ENCODE measurements at places on chromosomes 12 and 14.
A peak's percentile ranks its signal among the peaks of the same experiment; 100 is the strongest.

DNA sequence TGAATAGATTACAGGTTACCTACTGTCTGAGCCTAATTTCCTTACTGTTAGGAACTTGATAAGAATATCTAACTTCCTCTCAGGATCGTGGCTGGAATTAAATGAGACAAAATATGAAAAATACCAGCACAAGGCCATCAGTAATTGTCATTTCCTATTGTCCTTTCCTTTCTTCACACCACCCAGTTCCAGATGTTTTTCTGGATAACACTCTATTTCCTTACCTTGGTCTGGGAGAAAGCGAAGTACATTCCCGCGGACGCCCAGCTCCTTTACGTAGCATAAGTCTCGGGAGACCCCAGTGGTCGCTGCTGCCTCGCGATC is 376 bp downstream of the GDF3 start:
- DNase-seq: no peak

- no peak for DNase-seq
Observed at GRCh38 chr14:70188322-70188658, 461 bp downstream of the SLC8A3 start.

DNA sequence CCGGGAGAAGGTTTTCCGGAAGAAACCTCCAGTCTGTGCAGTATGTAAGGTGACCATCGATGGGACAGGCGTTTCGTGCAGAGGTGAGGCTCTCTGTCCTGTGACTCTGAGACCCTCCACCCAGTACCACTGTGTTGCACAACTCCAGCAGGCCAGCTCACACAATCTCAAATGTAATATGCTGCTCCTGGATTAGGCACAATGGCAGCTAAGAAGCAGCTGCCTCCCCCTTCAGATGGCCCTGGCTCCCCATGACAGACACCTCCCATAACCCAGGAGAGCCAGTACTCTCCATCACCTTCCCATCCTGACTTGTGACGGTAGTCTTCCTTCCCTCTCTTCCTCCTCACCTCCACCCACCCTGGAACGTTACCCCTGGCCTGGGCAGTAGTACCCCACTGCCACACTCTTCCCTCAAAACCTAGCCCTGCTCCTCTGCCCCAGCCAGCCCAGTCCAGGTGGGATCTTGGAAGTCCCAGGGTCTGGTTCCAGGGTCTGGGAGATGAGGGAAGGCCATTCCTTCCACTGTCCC is 2.1 kb downstream of the TNS2 start:
- DNase-seq: no peak

DNA sequence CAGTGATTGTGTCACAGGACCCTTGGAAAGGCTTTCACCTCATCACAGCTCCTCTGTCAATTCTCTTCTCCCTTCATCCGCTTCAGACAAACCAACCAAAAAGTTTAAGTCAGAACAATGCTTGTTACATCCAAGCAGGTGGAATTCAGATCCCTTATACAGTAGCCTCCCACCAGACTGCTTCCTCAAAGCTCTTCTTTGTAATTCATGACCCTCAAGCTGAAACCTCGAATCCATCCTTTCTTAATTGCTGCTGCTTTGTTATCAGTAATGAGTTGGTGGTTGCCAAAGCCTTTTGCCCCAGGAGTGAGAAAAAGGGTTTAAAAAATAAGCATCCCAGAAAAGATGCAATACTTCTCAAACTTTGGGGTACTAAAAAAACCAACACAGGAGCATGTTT is 9.5 kb downstream of the BEST3 start:
- DNase-seq: no peak

GRCh38 chr12:48765753-48766162 is 23.1 kb downstream of the ADCY6 start:
- DNase-seq: no peak

- no peak for DNase-seq
Observed at GRCh38 chr14:69170839-69171238, 17.9 kb upstream of the DCAF5 start.

GRCh38 chr14:89317051-89317691 is 99.9 kb downstream of the FOXN3 start:
- DNase-seq: no peak

DNA sequence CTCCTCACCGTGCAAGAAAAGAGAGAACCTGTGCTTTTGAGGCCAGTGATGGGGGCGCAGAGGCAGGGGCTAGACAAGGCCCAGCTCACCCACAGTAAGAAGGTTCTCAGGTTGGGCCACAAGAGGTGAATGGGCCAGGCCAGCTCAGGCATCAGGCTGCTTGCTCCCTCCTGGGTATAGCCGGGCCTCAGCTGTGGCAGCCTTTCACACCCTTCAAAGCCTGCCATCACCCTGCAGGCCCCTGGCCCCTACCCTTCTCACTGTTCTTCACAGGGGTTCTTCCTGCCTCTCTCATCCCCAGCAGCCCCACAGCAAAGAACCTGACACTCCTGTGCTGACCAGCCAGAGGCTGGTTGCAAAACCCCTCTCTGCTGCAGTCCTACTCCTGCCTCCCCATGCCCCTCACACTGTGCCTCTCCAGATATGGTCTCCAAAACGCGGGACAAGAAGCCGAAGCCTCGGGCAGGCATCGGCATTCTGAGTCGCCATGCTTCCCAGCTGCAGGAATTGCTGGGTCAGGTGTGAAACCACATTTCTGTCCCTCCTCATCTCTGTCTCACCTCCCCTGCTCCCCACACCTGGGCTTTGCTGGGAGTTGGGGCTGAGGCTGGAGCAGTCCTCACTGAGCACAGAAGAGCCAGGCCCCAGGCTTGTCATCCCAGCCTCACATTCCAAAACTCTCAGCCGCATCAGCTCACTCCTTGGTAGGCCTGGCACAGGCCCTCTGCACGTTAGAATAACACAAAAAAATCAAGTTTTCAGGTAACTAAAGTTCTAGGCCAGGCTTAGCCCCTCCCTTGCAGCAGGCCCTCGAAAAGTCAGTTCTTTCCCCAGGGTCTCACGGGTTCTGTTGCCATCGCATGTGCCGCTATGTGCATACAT is 6.9 kb upstream of the FAIM2 start:
- DNase-seq: no peak

GRCh38 chr14:99647411-99647810 is 2.5 kb downstream of the HHIPL1 start:
- no peak for DNase-seq

DNA sequence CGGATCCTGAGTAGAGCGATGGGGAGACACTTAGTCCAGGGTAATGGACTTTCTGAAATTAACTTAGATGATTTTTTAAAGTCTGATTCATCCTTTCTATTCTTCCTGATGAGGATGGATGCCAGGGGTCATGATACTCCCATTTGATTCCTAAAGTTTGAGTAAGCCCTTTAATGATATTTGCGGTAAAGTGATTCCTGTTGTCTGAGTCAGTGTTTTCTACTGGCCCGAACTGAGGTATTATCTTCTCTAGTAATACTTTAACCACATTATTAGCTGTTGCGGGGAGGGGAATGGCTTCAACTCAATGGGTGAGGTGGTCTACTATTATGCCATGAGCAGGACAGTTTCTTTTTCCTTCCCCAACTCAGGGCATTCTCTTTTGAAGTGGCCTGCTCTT is 111.6 kb downstream of the RIN3 start:
- no peak for DNase-seq

- peak; percentile 55 for DNase-seq
Observed at GRCh38 chr14:49865431-49865859, 12.9 kb upstream of the NEMF start.

DNA sequence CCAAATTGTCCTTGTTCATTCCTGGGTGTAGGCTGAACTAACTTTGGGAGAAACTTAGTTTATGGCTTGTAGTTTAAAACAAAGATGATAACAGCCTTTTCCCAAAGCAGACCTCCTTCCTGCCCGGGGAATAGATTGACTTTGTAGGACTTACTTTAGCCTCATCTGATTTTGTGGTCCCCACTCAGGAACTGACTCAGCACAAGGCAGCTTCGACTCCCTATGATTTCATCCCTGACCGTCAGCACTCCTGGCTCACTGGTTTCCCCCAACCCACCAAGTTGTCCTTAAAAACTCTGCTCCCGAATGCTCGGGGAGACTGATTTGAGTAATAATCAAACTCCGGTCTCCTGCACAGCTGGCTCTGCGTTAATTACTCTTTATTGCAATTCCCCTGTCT is 40.1 kb upstream of the DDHD1 start:
- no peak for DNase-seq

GRCh38 chr12:131829356-131829747 is 1.2 kb downstream of the MMP17 start:
- no peak for DNase-seq

DNA sequence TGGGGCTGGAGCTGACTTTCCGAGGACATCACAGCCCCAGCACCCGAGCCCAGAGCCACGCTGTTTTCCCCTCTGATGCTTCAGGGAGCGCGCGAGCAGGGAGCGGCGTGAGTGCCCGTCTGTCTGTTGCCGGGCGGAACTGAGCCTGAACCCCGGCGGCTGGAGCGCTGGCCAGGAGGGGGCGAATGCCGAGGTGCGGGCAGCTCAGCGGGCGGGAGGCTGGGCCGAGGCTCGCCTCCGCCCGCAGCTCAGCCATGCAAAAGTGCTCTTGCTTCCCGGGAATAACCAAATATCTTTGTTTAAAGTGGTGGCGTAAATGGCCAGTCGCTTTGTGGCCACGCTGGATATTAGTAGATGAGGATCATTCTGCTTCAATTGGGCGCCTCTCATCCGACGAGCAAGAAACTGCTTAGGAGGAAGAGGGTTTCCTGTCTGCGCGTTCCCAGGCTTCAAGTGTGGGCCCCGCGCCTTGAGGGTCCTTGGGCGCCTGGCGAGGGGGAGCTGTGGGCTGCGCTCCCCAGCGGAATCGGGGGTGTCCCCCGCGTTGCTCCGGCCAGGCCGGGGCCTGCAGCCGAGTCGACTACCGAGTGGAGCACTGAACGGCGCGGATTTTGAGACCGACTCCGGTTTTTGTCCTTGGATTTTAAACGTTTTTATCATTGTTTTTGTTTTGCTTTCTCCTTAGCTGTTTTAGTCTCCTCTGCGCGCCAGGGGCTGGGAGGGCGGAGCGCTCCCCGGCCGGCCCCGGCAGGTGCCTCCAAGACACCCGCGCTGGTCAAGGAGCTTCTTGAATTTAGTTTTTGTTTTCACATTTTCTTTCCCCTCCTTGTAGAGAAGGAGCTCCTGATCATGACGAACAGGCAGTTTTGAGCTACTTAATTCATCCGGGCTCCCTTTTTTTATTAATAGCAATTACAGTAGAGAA is 831 bp upstream of the NKX2-1 start:
- no peak for DNase-seq

- DNase-seq: no peak
Observed at GRCh38 chr12:473863-474577, 14.3 kb downstream of the B4GALNT3 start.

GRCh38 chr14:105841022-105842009 is 314.9 kb downstream of the TMEM121 start:
- DNase-seq: no peak

DNA sequence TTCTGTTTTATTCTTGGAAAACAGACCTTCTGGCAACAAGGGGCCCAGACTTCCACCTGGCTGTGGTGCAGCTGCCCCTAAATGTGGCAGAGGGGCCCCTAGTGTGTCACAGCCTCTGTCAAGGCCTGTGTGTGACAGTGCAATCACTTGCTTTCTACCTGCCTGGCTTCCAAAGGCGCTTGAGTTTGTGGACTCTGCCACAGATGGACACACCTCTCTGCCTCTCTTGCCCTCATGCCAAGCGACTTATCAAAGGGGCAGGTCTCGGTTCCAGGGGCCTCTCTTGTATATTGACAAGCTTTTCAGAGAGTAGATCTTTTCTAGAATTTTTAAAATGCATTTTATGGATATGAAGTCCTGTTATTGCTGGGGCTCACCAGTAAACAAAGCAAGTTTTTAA is 217.2 kb downstream of the SLC15A4 start:
- DNase-seq: no peak
